ENCODE measurements at places on chromosomes 12 and 14.

- DNase-seq, result peak; percentile 69
Measured at GRCh38 chr14:76203086-76204001, 51.6 kb downstream of the GPATCH2L start.

GRCh38 chr12:131897276-131897675 lies 2.9 kb downstream of the ULK1 start:
- no peak for DNase-seq

- DNase-seq, result no peak
Measured at GRCh38 chr14:38139926-38140325, 67.8 kb upstream of the SSTR1 start.

- no peak for DNase-seq
Measured at GRCh38 chr12:108254517-108255251, 84.4 kb downstream of the CMKLR1 start.

- DNase-seq, result no peak
Measured at GRCh38 chr12:45182511-45182910, 33.4 kb upstream of the ANO6 start.

DNA sequence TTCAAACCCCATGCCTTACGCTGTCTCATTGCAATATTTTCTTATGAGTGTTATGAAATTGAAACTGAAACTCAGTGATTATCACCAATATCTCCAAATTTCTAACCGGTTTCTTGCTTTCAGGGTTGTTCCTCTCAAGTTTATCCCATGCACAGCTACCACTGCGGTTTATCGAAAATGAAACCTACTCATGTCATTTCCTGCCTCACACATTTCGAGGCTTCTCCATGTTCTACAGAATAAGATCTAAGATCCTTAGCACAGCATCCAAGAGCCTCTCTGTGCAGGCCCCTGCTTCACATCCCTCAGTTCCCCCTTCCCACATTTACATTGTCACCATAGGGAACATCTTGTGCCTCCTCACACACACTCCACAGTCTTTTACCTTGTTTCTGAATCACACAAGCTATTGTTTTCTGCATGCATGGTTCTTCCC lies 45.5 kb upstream of the FAR2 start:
- DNase-seq, result no peak

DNA sequence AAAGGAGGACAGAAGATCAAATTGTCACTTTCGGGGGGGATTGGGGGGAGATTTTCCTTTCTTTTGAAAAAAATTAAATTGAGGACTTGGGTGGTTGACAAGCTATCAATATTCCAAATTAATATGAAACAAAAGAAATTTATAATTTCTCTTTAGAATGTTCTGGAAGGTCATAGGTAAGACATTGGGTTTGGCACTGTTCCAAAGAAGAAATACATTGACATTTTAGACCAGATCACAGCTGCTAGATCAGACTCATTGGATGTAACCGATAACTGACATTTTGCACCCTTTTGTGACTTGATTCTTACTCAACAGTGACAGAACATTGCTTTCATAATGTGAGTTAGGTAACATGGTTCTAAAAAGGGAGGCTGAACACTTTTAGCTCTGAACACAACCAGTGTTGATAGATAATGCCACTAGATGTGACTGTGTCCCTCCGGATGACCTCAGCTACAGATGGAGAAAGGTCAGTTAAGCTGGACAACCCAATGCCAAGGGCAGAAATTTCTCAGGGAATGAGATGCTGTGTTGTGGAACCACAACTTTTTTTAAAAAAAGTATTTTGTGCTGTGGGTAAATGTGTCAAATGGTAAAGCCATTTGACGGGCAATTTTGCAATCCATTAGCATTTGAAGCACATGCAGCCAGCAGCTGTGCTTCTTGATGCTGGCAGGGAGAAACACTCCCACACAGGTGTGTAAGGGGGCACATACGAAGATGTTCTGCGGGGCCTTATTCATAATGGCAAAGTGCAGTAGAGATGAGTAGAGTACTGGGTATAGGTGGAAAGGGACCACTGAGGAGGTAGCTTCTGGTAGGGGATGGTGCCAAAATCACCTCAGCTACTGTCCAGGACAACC lies 62.9 kb downstream of the RFX4 start:
- no peak for DNase-seq

DNA sequence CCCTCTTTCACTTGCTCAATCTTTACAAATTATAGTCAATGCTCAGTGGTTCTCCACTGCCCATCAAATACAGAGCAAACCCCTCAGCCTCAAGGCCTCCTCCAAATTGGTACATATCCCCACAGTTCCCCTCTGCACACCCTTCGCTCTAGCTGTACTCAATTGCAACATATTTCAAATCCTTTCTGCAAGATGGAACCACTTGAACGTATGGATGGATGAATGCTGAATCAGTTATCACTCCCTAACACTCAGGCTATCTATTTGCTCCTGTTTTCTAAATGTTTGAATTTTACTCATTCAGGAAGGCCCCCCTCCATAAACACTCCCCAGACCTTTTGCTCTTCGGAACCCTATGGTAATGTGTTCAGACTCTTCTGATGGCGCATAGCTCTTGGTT lies 24.5 kb downstream of the ATG14 start:
- DNase-seq, result no peak

DNA sequence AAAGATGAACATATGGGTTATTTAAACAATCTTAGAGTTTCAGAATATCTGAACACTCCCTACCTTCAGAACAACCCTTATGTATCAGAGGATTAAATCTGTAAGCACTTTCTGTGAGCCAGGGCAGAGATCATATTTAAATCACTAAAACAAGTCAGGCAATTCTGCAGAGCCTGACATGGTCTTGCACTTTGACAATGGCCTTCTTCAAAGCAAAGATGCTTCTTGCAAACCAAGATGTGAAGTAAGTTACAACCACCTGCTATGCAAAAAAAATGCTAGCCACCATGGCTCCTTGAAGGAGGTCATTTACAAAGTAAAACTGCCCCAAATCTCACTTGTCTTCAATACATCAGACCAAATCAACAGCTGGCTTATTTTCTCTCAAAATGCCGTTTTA lies 3.2 kb downstream of the PPP1CC start:
- no peak for DNase-seq

DNA sequence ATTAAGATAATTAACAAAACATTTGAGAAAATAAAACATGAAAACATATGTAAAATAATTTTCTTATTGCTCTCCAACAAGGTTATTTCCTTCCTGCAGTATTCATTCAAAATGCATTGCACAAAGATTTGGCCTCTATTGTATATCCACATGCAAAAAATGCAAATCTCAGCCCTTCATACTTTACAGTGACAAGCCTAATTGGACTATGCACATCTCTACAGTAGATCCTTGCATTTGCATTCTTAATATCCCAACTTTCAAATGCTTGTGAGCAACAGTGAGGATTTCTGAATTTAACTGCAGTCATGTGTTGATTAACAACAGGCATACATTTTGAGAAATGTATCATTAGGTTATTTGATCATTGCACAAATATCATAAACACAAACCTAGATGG lies 333.7 kb downstream of the PAWR start:
- DNase-seq, result no peak

GRCh38 chr14:60637479-60638315 lies 11.6 kb downstream of the SIX1 start:
- DNase-seq, result no peak

DNA sequence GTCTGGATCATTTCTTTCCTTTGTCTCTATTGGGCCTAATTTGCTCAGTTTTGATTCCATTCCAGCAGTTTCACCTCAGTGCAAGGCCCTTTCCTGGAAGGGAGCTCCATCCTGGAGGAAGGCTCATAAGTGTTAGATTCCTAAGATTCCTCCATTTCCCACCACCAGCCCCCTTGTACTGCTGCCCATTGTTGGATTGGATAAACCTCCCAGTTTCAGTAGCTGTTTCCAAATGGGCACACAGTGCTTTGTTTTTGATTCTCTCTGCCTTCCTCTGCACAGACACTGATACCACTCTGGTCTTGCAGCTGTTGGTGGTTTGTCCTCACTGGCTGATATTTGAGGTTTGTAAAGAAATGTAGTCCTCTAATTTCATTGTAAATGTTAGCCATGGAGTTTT lies 158.9 kb downstream of the SLC15A5 start:
- DNase-seq, result no peak

GRCh38 chr14:20632448-20632830 lies 9.1 kb downstream of the OR6S1 start:
- DNase-seq, result no peak

GRCh38 chr12:19657118-19657731 lies 217.9 kb downstream of the AEBP2 start:
- no peak for DNase-seq

DNA sequence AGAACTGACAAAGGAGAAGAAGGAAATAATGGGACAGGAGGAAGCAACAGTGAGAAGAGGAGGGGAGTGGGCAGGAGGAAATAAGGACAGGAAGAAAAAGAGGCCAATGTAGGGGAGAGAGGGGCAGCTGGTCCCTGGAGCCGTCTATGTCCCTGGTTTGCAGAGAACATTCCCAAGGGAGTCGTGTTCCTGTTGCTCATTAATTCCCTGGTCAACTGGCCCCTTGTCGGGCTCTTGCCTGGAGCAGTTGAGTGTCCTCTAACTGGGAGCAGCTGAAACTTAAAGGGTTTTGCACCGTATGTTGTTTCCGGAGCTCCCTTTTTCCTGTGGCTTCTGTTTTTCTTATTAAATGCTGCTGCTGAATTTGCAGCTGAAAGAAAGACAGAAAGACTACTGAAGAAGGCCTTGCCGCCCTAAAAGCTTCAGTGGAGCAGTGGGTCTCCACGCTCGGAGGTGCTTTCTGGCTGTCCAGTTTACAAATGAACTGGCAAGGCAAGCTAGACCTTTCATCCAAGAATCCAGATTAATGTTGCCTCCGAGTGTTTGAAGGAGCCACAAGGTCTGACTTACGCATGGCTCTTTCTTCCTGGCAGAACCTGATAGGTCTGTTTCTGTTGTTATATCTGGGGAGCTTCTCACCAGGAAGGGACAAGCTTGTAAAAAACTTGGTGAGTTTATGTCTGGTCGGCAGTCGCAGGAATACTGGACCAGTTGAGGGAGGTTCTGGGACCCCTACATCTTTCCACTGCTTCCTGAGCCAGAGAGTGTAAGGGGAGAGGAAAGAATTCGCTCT lies 146.2 kb upstream of the RFLNA start:
- no peak for DNase-seq

GRCh38 chr14:62445570-62445969 lies 599.7 kb downstream of the KCNH5 start:
- DNase-seq, result no peak

DNA sequence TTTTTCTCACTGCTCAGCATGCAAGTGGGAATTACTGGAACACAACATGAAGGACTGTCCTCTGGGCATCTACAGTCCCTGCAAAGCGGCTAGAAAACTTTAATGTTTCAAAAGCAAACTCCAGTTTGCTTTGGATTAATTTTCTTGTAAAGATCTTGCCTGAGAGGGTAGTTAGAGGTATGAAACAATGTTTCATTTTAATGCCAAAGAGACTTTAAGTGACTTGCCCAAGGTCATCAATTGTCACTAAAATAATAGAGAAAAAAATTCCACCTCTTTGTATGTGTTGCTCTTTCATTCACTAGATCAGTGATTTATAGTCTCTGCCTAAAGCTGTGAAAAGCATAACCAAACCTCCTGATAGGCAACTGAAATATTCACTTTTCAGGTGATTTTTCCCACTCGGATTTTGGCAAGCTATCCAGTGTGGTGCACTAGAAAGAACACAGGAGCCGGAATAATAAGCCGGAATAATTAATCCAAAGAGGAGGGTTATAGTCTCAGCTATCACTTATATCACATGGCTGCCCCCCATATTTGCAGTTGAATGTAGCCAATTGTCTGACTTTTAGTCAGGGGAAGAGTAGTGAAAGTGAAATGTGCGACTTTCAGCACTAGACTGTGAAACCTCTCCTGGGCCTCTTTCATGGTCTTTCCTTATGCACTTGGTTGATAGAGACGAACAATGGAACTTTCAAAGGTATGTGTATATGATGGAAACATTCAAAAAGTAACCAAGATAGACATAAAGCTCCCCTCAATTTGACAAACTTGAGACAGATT lies 107.7 kb downstream of the SLC6A15 start:
- DNase-seq, result no peak

DNA sequence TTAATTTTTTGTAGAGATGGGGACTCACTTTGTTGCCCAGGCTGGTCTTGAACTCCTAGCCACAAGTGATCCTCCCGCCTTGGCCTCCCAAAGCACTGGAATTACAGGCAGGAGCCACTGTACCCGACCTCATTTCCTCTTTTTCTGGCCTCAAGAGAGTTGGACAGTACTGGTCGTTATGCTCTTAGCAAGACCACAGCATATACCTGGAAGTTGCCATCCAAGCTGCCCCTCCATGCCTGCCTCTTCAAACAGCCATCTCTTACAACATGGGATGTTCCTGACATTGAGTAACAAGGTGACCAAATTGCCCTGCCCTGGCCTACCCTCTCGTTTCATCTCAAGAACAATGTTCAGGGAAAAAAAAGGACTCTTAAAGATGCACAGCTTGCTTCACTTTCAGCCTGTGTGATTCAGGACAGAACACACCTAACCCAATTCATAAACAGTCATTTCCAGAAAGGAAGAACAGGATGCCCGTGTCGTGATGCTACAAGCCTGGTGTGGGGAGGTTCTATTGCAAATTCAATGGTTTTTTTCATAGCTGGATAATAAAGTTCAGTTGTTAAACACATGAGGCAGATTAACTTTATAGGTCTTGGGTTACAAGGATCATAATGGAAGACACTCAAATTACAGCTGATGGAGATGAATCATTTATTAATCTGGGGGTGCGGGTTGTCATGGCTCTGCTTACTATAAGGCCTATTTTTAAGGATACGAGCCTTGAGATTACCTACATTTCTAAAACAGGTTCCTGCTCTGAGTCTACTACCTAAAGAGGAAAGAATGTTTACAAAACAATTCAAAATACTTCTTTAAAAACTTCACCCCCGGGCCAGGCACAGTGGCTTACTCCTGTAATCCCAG lies 11.9 kb downstream of the GLTP start:
- DNase-seq, result no peak

- DNase-seq, result peak; percentile 16
Measured at GRCh38 chr12:69738351-69739286, at the start of gene RAB3IP. TSS of gene RAB3IP (plus strand) at chr12:69738860. CDS start at chr12:69755409, 16,549 bp downstream.

- no peak for DNase-seq
Measured at GRCh38 chr12:74981541-74981940, 228.1 kb downstream of the KCNC2 start.

DNA sequence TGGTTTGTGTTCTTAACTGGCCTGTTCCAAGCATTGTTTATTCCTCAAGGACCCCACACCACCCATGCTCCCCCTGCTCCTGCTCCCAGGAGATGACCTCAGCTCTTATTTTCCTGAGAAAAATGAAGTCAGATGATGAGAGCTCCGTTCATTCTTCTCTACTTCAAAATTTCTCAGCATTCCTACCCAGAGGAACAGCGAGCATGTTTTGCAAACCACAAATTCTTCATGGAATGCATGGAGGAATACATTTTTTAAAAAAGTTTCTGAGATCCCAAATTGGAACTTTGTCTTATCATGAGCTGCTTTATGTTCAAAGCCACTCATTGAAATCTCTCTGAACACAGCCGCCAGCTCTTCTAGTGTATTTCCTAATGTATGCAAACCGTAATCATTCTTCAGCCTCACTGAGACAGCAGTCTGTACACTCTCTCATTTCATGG lies 44.9 kb downstream of the SYNE2 start:
- DNase-seq, result no peak

DNA sequence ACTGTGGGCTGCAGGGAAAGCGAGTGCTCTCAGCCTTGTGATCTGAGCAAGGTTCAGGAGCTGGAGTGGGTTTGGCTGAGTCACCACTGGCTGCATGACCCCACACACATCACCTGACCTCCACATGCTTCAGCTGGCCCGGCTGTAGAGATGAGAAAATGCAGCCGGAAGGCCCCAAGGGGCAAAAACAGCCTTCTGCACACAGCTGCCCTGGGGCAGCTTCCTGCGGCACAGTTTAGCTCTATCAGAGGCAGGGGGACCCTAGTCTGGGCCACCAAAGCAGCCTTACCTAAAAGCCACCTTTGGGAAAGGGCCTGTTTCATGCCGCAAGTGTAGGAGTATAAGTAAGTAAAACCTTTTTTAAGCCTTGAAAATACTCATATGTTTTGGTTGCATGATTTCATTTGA lies 123.3 kb downstream of the SSPN start:
- DNase-seq, result no peak

Data from AG09319 (cell line).